Stimulated activated CD4-positive, alpha-beta T cell treated with anti-CD3 and anti-CD28 coated beads, Interleukin-12 subunit alpha, Interleukin-12 subunit beta, amount 100 ng/mL, for 48 hours (primary cell): ENCODE measurements at places on chromosomes 7 and 10.

- DNase-seq, result no peak
These were observed 62.5 kb upstream of the CHST15 start for GRCh38 chr10:124155781-124156435.

DNA sequence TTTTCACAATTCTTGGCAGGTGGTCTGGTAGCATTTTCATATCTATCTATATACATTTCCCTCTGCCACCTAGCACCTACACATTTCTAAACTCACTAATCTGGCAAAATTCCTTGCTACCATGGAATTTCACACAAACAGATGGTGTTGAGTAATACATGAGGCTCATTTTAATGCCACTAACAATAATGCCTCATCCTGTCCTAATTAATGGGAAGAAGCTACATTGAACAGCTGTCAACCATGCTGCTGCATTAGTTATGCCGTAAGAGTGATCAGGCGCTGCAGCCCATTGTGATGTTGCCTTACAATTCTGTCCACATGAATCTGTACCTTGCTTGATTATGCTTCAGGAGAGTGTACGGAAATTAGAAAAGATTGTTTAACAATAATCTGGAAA, 23.2 kb downstream of the COL1A2 start:
- no peak for DNase-seq

DNA sequence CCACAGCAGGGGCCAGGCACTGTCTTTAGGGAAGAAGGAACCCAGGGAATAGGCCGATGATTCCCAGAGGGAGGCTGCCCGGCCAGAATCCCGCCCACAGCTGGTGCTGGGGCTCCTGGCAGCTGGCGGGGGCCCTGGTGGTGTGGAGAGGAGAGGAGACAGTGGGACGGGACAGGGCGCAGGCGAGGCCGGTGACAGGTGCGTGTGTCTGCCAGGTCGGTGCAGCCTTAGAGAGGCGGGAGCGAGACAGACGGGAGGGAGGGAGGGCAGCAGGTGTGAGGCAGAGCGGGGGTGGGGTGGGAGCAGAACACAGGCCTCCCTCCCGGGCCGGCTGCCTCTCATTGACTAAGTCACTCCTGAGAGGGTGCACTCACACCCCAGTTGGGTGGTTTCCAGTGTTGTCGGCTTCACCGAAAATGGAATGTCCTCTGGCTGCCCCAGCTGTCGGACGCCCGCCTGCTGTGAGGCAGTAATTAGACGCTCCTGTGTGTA, 55.2 kb downstream of the ELFN1 start:
- DNase-seq, result no peak

DNA sequence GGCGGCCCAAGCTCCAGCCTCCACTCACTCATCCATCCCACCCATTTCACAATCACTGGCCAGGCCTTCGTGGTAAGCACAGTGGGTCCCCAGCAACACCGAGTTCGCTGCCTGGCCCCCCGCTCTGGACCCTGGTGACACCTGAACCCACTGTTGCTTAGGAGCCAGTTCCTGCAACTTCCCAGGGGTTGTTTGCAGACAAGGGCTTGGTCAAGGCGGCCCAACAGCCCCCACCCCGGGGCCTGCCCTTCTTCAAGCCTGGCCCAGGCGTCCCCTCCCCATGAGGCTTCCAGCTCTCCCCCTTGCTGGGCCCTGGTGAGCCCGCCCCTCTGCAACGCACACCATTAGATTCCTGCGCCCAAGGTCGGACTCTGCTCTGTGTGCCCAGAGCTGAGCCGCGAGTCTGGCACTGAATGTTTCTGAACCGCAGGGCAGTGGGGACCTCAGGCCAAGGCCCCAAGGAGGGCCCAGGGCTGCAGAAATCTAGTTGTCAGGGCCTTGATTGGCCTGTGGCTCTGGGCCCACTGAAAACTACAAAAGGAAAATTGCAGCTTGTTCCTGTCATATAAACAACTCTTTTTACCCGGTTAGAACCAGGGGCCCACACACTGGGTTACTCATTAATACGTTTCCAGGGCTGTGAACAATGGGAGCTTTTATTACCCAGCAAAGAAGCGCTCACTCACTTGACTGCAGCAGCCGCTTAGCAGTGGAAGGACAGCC, 2.1 kb upstream of the COX19 start:
- no peak for DNase-seq

GRCh38 chr7:30913821-30914515, 2.3 kb downstream of the AQP1 start:
- DNase-seq, result no peak

DNA sequence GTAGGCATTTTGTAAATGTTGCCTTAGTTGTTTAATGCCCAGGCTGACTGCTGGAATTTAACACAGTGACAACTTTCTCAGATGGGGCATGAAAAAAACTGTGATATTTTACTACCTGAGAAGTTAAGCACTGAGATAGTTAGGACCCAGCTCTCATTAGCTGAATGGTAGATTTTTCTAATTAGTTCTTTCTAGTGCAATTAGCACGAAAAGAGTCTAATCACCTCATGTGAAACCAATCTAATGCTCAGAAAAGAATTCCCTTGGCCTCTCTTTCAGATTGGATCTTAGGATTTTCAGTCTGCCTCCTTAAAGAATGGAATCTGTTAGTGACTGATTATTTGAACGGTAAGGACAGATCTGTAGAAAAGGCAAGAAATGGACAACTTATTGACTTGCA, 743.2 kb downstream of the AUTS2 start:
- DNase-seq, result no peak

DNA sequence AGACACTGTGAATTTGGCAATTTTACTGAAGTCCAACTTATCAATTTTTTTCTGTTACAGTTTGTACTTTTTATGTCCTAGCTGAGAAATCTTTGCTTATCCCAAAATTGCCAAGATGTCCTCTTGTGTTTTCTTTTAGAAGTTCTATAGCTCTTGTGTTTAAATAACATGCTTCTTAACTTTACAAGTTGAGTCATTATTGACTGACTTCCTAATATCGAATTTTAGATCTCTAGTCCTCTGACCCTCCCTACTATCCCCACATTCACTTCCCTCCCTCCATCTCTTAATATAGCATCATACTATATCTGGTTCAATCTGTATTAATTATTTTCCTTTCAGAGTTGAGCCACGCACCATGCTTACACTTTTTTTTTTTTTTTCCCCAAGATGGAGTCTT, 61.9 kb downstream of the MRPL32 start:
- no peak for DNase-seq

DNA sequence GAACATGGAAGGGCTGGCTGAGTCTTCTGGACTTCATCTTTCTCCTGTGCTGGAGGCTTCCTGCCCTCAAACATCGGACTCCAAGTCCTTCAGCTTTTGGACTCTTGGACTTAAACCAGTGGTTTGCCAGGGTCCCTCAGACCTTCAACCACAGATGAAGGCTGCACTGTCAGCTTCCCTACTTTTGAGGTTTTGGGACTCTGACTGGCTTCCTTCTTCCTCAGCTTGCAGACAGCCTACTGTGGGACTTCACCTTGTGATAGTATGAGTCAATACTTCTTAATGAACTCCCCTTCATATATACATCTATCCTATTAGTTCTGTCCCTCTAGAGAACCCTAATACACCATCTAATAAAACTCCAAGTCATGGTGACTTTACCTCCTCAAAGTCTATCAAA, 4.0 kb upstream of the CLEC5A start:
- DNase-seq, result no peak

DNA sequence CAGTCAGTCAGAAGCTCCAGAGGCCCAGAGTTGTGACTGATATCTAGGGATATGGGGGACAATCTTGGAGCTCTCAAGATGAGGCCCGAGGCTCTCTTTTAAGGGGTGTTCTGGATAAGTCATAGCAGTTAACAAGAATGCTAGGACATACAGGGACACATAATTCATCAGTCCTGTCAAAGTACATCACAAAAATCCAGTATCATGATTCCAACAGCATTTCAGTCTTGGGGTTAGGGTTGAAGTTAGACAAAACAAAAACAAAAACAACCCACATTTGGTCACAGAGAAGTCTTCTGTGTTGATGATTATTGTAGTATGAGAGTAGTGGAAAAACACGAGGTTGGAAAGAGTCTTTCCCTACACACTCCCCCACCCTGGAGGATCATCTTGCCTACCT, 39.4 kb downstream of the BTRC start:
- no peak for DNase-seq

DNA sequence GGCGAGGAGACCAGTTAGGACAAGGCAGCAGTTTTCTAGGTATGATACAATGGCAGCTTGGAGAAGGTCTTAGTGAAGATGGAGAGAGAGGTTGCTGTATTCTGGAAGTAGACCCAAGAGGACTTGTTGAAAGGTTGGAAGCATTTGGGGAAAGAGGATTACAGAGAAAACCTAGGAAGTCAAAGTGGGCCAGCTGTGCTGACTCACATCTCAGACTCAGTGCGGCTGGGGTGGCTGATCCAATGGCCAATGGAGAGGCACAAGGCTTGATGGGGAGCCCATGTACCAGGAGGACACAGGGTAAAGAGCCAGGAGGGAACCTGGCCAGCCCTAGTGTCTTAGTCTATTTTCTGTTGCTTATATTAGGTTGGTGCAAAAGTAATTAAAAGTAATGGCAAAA, 194.5 kb upstream of the GALNT17 start:
- DNase-seq, result no peak

- DNase-seq, result no peak
These were observed 6.7 kb upstream of the CREB5 start for GRCh38 chr7:28405662-28406061.

GRCh38 chr10:17226891-17227303, 1.1 kb upstream of the VIM start:
- no peak for DNase-seq

DNA sequence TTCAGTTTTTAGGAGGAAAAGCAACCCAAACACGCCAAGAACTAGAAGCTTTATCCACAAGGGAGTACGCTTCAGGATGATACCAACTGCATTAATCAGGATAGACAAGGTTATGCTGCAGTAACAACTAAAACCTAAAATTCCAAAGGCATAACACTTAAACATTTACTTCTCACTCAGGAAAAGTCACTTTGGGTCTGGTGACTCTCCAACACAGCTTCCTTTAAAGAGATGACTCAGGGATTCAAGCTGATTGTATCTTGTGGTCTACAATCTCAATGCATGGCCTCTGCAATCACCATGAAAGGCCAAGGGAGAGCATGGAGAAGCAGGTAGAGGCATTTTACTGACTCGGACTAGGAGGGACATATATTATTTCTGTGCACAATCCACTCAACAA, 315.8 kb downstream of the KCNMA1 start:
- no peak for DNase-seq

GRCh38 chr10:33082373-33082895, 124.4 kb upstream of the ITGB1 start:
- no peak for DNase-seq

DNA sequence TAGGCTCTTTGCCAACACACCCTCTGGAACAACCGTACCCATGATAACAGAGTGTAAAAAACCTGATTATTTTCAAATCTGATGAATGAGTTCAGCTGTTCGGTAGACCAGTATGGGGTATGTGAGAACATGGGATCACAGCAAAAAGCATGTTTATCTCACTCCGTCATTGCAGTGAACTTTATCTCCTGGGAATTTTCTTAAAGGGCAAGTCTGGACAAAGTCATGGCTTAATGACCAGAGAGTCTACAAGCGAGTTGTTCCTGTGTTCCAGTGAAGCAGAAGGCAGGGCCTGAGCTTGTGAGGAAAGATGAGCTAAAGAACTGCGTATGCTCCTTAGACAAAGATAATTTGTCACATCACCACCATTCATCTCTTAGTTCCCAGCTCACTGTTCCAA, 219.7 kb downstream of the TRIL start:
- no peak for DNase-seq

- DNase-seq, result no peak
These were observed 167.0 kb downstream of the GATA3 start for GRCh38 chr10:8221451-8221850.

GRCh38 chr7:78514634-78515033, 716.1 kb downstream of the PHTF2 start:
- no peak for DNase-seq

DNA sequence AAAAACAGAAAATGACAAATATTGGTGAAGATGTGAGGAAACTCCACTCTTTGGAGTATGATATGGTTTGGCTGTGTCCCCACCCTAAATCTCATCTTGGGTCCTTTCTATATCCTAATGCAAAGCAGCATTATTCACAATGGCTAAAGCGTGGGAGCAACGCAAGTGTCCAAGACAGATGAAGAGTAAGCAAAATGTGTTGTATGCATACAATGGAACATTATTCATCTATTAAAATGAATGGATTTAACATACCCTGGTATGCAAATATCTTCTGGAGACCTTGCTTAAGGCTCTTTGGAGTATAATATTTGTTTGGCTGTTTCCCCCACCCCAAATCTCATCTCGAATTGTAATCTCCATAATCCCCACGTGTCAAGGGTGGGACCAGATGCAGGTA, 839.8 kb upstream of the POM121L12 start:
- no peak for DNase-seq

DNA sequence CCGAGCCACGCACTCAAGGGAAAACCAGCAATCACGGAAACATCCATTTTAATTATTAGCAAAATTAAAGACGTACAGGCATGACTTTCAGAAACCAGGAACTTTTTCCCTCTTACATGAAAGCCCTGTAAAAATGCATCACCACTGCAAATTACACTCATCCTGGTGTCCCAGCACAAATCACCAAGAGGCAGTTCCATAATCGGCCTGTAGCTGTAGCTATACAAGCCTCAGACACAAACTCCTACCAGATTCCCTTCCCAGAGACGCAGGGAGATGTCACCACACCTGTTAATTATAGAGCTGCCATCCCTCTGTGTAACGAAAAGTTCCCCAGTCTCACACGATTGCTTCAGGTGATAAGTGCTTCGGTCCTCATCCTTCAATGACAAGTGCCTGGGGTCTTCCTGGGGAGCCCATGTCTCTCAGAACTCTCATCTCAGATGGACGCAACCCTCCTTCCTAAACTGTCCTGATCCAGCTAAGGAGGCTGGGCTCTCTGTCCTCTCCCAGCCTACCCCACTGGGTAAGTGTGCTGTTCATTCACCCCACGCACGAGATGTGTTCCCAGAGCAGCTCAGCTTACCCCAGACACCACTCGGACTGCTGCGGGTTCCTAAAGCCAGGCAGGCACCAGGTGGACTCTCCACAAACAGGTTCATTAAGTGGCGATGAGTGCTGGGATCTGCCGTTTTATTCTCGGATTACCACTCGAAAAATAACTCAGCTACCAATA, 5.9 kb downstream of the FGFR2 start:
- DNase-seq, result no peak

- peak; percentile 47 for DNase-seq
These were observed 19.0 kb upstream of the CLDN4 start for GRCh38 chr7:73811760-73812168.

DNA sequence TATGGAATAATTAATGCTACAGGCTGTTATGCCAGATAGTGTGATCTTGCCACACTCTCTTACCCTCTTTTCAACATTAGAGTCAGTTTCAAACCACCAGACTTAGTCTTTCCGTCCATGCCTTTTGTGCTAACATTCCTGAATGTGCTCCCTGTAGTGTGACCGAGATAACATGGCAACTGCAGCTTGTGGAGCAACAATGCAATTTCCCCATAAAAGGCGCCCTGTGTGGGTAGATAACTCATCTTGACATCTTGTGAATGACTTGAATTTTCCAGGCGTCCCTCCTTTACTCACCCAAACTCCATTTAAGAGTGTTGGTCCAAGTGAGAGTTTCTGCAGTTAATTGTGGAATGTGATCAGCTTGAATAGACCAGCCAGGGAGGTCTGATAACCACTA, 99.6 kb downstream of the DNAH11 start:
- no peak for DNase-seq
